Naive thymus-derived CD8-positive, alpha-beta T cell (primary cell): ENCODE measurements at places on chromosomes 7 and 10.
A peak's percentile ranks its signal among the peaks of the same experiment; 100 is the strongest.

- no peak for DNase-seq
Observed at GRCh38 chr7:121730869-121731268, 142.1 kb upstream of the PTPRZ1 start.

- no peak for DNase-seq
Observed at GRCh38 chr10:60206735-60207134, 182.9 kb downstream of the ANK3 start.

GRCh38 chr7:116384936-116385635 lies 114.5 kb upstream of the CAV2 start:
- DNase-seq, result no peak

- DNase-seq, result no peak
Observed at GRCh38 chr10:58513188-58514110, 777 bp downstream of the BICC1 start.

- DNase-seq, result no peak
Observed at GRCh38 chr10:73648975-73649829, 6.6 kb downstream of the SYNPO2L start.

- no peak for DNase-seq
Observed at GRCh38 chr10:2935647-2936386, 131.5 kb upstream of the PFKP start.

DNA sequence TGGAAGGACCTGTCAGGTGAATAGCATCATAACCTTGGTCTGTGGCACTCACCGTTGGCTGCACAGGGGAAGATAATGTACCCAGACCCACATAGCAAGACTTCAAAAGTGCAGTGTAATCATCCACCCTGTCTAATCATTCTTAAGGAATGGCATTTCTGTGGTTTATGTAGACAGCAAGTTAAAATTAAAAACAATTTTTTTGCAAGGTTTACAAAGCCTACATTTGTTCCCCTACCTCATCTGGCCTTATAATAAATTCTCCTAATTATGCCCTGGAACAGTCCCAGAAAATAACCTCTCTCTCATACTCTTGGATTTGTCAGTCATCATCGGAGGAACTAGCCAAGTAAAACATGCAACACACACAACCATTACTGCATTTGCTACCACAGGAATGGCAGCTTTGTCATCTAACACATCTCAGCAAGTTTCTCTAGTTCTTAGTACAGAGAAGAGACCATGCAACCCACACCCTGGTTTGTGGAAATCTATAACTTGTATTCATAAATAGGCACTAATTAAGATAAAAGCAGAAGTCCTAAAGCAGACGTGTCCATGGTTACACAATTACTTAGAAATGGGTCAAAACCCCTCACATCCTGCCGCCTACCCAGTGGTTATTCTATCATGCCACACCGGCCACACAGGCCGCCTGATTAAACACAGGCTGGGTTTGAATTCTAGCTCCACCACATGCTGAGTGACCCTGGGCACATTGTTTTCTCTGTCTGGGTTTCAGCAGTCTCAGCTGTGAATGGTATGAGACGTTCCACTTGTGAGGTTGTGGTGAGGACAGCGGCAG lies 19.1 kb downstream of the ABLIM1 start:
- DNase-seq, result no peak

- no peak for DNase-seq
Observed at GRCh38 chr10:125797994-125798662, 22.5 kb upstream of the MMP21 start.

- no peak for DNase-seq
Observed at GRCh38 chr10:50210876-50211275, 40.4 kb downstream of the ASAH2 start.

DNA sequence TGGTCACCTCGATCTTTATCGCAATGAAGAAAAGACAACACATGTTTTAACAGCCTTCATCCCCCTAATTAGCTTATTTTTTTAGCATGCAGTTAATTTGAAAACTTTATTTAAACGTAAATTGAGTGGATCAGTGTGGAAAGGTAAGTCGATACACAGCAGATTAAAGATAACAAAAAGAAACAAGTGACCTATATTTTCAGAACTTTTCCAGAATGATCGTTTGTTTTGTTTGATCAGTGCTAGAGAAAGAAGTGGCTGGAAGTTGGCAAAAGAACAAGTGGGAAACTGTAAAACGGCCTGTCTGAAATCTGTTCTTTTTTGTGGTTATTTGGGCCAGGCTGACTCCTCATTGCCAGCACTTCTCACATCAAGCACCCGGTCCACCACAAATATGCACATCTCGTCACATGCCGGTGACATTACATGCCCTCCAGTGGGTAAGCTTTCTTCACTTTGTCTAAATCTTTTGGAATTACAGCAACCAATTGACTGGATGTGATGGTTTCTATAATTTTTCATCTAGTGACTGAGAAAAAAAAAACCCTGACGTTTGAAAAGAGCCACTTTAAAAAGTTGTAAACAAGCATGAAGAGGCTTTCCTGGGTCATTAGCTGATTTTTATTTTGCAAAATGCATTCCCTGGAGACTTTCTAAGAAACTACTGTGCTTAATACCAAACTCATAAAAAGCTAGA lies 33.2 kb downstream of the C7orf33 start:
- no peak for DNase-seq

GRCh38 chr10:124281666-124282065 lies 137.1 kb downstream of the OAT start:
- no peak for DNase-seq

GRCh38 chr7:106916679-106917078 lies 51.6 kb downstream of the PIK3CG start:
- DNase-seq, result no peak

DNA sequence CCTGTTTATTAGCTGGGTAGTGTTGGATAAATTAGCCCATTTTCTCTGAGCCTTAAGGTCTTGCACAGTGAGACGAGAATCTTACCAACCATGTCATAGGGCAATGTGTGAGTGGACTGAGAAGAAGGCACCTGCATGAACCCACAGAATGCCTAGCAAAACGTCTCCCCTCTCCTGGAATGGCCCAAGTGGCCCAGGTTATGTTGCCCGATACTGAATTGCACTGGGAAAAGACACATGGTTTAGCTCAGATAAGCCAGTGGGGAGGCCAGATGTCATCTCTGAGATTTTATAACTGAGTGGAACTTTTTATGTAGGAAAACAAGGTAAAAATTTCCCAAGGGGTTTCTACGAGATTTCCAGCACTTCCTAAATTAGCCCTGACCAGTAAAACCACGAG lies 104.7 kb upstream of the IKZF1 start:
- DNase-seq, result no peak

DNA sequence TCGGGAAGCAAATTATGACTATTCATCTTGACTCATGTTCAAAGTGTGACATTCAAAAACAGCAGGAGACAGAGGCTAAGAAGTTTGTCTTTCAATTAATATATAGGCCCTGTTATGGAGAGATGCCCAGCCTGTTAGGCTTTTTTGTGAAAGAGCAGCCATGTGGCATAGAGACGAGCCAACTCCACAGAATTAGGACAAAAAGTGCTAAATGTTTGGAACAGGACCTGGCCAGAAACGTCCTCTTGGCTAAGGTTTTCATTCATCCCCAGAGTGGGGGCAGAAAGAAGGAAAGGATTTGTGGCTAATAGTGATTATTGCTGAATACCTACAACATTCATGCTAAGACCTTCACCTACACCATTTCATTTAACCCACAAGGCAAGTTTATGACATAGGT lies 324.7 kb upstream of the NPVF start:
- no peak for DNase-seq

GRCh38 chr10:97779492-97779891 lies 7.7 kb upstream of the SFRP5 start:
- DNase-seq, result no peak

- DNase-seq, result no peak
Observed at GRCh38 chr10:74419491-74419951, 268.5 kb downstream of the ADK start.

DNA sequence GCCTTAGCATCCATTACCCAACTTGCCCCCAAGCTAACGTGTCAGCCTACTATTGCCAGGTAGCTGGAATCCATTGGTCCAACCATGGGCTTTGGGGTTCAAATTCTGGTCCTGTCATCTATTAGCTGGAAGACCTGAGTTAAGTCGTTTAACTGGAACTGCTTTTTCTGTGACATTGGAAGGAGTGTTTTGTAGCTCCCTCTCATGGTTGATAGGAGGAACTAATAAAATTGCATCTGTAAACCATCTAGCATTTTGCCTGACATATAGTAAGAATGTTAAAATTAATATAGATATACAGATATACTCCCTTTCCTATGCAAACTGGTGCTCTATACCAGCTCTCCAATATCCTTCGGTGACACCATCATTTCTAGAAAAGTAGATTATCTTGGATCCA lies 23.8 kb upstream of the SLF2 start:
- DNase-seq, result no peak

GRCh38 chr10:110221721-110222261 lies 14.4 kb downstream of the MXI1 start:
- DNase-seq, result peak; percentile 84

DNA sequence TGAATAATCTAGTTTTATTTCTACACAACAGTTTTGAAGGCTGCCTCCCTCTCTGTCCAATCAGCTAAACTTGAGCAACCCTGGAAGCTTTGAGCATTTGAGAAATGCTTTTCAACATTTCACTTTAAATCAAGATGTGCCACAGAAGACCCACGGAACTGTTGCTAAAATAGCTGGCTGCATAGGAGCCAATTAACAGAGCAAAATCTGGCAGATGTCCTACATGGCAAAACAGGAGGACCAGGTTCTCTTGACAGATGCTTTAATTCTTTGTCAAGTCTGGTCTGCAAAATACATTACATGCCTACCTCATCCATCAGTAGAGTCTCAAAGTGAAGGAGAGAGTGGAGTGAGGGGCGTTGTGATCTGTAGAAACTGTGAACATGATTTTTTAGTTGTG lies 185.9 kb downstream of the DPY19L1 start:
- DNase-seq, result no peak

- no peak for DNase-seq
Observed at GRCh38 chr10:47458466-47459154, 25.3 kb downstream of the ANXA8 start.

- no peak for DNase-seq
Observed at GRCh38 chr10:74337330-74338016, 186.5 kb downstream of the ADK start.

DNA sequence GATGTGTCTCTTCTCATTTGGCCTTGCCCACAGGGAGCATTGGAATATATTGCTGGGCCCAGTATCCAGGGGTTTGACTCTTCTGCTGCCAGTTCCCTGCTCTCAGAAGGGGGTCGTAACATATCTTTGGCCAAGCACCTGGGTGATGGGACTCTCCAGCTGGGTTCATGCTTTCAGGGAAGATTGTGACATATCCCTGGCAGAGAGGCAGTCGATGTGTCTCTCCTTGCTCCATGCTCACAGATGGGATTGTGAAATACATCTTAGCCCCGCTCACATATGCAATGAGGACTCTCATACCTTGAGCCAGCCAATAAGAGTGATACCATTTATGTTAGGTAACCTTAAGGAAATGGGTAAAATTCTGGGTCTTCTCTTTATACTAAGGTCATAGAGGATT lies 39.2 kb upstream of the ZNF680 start:
- no peak for DNase-seq

GRCh38 chr10:75111365-75111906 lies at the start of gene SAMD8:
Gene SAMD8 (plus strand): TSS chr10:75111656. CDS start chr10:75150529, 38,873 bp downstream.
- DNase-seq, result peak; percentile 97

DNA sequence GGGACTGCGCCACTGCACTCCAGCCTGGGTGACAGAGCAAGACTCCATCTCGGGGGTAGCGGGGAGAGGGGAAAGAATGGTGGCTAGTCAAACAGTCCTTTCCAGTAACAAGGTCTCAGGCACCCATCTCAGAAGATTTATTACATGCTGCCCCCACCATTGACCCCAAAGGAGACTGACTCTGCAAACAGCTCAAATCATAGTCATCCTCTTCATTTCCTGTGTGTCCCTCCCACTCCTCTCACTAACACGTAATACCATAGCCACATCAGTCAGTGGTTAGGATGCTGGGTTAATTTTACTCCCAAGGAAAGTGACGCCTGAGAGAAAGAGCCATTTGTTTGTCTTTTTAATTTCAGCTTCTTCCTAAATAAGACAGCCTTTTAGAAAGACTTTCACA lies 56.6 kb upstream of the BET1 start:
- DNase-seq, result no peak

DNA sequence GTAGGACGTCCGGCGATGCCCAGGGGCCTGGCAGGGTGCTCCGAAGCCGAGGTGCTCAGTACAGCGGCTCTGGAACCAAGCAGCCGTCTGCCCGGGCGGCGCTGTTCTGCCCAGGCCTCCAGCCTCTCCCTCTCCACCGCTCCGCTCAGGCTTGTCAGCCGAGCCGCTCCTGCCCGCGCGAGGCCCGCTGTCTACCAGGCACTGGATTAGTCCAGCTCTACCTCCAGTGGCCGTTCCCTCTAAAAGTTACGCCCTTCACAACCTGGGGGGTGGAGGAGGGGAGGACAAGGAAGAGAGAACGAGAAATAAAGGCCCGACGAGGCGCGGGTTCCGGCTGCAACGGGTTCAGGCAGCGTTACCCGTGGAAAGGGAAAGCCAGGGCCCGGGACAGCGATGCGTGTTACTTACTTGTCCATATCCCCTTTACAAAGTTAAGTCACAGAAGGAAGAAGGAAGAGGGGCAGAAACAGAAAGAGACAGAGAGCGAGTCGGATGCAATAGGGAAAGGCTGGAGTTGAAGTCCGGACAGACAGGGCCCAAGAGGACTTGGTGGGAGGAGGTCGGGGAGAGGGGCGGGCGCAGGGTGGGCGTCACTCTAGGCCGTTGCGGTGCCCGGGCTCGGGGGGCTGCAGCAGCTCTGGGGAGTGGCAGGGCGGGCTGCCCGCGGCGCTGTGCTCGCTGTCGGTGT lies 2.8 kb downstream of the SP8 start:
- DNase-seq, result no peak

GRCh38 chr10:33064706-33065105 lies 106.7 kb upstream of the ITGB1 start:
- DNase-seq, result no peak

DNA sequence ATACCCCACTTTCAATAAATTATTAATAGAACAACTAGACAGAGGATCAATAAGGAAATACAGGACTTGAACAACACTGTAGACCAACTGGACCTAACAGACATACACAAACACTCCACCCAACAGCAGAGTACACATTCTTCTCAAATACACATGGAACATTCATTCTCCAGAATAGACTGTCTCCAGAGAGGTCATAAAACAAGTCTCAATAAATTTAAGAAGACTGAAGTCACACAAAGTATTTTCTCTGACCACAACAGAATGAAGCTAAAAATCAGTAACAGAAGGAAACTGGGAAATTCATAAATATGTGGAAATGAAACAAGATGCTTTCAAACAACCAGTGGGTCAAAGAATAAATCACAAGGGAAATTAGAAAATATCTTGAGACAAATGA lies 119.8 kb downstream of the SMURF1 start:
- DNase-seq, result no peak
